Fibroblast of the conjunctiva (primary cell): ENCODE measurements at places on chromosomes 12 and 14.

DNA sequence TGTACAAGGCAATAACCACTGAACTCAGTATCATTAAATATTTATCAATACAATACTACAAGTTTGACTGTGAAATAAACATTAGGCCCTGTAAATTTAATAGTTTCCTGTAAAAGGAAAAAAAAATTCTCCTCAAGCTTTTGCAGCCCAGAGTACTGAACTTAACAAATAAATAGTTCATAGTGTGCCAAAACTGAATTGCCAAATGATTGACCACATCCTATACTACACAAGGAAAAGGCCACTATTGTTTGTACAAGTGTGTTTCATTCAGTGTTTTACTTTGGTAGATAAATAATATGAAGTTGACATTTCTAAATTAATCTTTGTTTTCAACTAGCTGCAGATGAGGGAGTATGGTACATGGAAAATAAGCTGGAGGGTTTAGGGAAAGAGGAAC is 379.6 kb downstream of the FLRT2 start:
- no peak for DNase-seq

DNA sequence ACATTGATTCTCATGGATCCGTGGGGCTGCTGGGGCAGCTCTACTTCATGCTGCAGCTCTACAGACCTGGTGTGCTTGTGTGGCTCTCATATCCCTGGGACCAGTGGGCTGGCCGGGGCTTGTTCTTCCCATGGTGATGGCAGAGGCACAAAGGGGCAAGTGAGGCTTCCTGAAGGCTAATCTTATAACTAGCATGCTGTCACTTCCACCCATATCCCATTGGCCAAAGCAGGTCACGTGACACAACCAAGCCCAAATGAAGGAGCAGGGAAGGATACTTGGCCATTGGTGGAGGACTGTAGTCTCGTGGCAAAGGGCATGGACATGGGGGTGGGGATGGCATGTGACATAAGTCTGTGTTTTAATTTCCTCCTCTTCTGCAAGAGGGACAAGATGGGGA is 9.9 kb downstream of the PLBD2 start:
- no peak for DNase-seq

GRCh38 chr14:100188392-100189030 is 29.1 kb upstream of the DEGS2 start:
- no peak for DNase-seq

DNA sequence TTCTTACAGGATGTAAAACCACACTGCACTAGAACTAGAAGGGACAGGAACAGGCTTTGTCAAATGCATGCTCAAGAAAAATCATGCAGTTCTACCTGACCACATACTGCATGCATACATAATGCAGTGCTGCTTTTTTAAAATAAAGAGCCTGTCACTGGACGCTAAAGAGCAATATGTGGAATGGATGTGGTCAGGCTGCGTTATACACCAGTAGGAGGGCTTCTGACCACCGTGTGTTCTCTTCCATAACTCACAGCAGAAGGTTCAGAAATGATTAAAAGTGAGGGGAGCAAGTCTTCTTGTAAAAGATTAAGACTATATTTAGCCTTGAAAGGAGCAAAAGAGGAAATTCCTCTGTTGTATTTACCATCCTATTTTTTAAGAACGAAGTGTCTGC is 392.0 kb downstream of the EMP1 start:
- DNase-seq: no peak

- DNase-seq: no peak
Observed at GRCh38 chr12:68111995-68112394, 47.5 kb downstream of the IFNG start.

DNA sequence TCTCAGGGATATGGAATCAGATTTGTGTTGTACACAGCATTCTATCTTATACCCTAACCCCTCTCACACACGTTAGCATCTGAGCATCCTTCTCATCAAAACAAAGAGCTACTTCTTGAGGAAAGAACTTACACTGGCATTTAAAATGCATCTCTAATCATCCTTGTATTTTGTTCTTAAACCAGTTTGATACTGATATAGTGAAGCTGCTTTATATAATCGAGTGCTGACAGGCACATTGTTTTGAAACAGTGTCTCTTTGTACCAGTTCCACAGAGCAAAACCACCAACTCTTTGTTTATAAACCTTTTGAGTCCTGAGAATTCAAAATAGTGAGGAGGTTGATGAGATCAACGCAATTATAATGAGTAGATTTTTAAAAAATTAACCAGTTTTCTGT is 8.8 kb downstream of the GPR33 start:
- no peak for DNase-seq

- no peak for DNase-seq
Observed at GRCh38 chr12:82728710-82729109, 42.0 kb downstream of the TMTC2 start.

DNA sequence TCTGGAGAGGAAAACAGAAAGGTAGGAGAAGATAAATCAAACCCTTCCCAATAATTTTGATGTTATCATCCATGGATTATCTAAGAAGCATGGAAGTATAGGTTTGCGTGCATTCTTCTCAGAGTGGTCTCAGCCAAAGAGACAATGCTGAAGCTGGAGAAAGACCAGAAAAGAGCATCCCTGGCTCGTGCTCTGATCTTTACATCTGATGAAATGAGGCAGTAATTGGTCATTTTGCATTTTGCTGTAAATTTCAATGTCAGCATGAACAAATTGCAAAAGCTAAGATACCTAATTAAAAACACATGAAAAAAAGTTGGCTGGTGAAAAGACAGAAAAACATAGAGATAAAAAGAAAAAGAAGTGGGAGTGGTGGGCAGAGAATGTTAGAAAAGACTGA is 252.4 kb downstream of the ITPR2 start:
- no peak for DNase-seq

DNA sequence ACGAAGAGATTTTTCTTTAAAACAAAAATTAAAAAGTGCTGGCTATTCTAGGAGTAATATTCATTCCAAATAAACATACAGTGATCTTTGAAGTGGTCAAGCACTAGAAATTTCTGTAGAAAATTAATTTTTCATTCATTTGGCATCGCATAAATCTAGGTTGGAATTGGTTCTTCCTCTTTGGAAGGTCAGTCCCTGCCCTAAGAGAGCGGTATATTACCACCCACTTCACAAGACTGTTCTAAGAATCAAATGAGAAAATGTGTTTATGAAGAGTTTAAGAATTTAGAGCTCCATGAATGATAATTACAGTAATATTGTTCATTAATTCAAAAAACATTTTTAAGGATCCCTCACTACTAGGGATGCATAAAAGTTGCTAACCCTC is 444 bp upstream of the GEMIN2 start:
- no peak for DNase-seq
